ENCODE measurements at places on chromosomes 12 and 14.

GRCh38 chr14:88130057-88130432, 125.1 kb downstream of the GPR65 start:
- no peak for DNase-seq

GRCh38 chr12:47360093-47360480, 280.3 kb upstream of the AMIGO2 start:
- DNase-seq: no peak

- DNase-seq: no peak
Observed at GRCh38 chr12:128662101-128662500, 161.7 kb downstream of the SLC15A4 start.

GRCh38 chr12:131830335-131830913, 2.2 kb downstream of the MMP17 start:
- DNase-seq: peak; percentile 9

DNA sequence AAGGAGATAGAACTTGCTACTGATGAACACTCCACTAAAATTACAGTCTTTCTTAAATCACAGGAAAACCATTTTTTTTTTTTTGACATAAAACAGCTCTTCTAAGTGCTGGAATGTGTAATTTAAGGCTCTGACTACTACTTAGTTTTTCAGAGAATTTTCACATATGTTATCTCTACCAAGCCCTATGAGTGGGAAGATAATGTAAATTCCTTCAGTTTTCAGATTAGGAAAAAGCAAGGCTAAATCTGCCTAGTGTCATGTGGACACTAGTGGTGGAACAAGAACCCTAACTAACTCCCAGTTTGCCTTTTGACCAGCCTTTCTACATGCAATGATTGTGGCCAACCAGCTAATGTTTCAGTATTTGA, 37.3 kb upstream of the CSRP2 start:
- DNase-seq: no peak

- DNase-seq: no peak
Observed at GRCh38 chr14:24680516-24680915, 46.5 kb upstream of the GZMB start.

DNA sequence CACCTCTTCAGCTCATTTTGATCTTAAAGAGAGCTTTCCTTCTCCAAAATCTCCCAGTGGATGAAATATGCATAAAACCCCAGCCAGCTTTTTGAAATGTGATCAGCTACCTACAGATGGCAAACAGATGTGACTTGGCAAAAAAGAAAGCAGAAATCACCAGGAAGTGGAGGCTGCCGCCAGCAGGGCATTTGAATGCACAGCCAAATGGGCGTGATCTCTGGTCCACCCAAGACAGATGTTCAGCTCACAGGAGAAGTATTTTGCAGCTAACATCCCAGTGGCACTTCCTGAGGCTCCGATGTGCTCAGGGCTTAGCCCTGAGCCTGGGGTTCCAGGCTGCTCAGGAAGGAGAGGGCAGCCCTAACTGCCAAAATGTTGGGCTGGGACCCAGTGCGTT, 78.3 kb downstream of the LGMN start:
- peak; percentile 55 for DNase-seq

GRCh38 chr14:45838597-45838996, 585.6 kb upstream of the MIS18BP1 start:
- no peak for DNase-seq

- no peak for DNase-seq
Observed at GRCh38 chr14:44279357-44279756, 227.7 kb downstream of the FSCB start.

- no peak for DNase-seq
Observed at GRCh38 chr12:5861416-5861815, 83.6 kb downstream of the ANO2 start.

GRCh38 chr14:72625689-72626088, 268.2 kb downstream of the DPF3 start:
- no peak for DNase-seq

DNA sequence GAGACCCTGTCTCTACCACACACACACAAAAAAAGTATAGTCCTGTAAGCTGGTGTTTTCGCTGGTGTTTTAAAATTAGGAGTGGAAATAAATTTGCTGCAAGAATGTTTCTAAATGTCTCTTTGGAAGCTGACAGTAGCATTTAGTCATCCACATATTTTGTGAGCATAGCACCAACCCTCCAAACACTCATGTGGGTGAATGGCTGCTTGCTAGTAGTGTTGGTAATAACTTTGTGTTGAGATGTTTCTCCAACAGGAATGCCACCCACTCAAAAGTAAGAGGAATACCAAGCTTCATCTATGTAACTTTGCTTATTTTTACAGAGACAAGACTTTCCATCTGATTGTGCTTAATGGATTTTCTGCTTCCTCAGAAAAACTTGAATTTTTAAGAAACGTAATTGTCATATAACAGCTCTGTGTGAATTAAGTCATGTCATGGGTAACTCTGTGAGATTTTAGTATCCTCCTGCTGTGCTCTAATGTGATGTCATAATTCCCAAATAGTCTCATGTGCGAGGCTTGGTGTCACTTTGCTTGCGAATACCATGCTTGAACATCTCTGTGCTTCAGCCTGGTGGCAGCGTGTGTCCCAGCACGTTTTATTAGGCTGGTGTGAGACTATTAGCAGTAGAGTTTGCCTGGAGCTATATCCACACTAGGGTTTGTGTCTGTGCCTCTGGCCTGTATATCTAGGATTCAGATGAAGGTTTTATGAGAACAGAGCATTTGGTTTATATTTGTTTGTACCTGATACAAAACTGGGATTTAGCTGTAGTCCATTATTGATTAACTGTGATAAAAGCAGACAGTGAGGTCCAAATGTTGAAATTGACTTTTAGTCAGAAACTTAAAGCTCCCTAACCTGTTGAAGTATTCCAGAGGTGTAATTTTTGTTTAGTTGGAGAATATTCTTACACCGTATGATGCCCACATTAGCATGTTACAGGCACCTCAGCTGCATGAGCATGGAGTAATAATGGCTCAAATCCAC, 80.5 kb downstream of the FBXW8 start:
- no peak for DNase-seq

DNA sequence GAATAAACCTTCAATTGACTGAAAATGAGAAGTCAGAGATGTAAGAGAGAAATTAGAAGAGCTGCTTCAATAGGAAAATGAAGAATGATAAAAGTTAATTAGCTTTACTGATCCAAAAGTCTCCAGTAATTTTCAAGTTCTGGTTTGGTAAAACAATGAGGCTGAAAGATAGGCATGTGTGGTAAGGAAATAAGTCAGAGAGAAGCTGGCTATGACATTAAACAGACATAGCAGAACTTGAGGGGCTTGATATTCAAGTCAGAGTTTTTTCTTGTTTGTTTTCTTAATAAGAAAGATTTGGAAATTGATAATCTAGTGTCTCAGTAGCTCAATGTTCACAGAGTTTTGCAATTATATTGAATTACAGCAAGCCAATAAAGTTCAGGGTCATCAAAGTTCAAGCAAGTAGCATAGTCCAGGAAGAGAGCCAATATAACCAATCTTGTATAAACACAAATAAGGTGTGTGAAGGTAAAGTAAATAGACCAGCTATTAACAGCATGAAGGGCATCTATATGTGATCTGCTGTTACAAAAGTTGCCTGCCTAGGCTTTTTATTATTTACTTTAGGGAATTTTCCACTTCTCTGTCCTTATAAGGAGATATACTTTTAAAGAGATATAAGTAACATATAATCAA, 1111.5 kb downstream of the TRHDE start:
- no peak for DNase-seq

- no peak for DNase-seq
Observed at GRCh38 chr14:85334316-85334715, 195.6 kb upstream of the FLRT2 start.

GRCh38 chr12:76025601-76026575, 5.7 kb downstream of the PHLDA1 start:
- DNase-seq: no peak

DNA sequence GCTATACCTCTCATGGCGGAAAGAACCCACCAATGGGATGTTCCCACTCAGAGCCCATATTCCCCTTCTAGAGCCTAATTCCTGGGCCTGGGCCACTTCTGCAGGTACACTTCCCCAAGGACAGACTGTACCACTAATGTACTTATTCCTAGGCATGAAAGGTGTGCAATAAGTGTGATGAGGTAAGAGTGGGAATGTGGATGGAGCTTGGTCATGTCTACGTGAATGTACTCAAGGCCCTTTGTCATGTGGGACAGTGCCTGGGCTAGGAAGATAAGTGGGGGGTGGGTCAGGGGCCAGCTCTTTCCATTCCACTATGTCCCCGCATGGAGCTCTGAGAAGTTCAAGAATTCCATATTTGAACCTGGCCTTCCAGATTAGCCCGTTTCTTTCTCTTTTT, 63.4 kb upstream of the FUT8 start:
- DNase-seq: no peak

DNA sequence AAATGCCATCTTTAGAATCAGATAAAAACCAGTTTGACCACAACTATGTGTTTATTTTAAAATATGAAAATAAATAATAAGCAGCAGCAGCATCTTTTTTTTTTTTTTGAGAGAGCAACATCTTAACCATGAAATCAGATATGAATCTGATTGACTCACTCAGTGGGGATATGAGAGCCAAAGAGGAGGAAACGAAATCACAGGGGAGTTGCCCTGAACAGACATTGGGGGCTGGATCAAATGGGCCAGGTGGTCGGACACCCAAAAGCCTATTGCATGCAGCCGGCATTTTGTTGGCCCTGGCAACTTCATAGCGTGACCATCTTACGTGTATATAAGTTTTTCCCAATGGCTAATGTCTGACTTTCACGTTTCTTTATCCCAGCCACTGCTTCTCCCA, 321.1 kb downstream of the NPAS3 start:
- DNase-seq: no peak

- DNase-seq: no peak
Observed at GRCh38 chr14:32934881-32935633, 3.6 kb upstream of the NPAS3 start.

- no peak for DNase-seq
Observed at GRCh38 chr12:61713121-61713520, 547.1 kb upstream of the USP15 start.

- DNase-seq: no peak
Observed at GRCh38 chr12:53722450-53723041, 4.7 kb downstream of the CALCOCO1 start.

DNA sequence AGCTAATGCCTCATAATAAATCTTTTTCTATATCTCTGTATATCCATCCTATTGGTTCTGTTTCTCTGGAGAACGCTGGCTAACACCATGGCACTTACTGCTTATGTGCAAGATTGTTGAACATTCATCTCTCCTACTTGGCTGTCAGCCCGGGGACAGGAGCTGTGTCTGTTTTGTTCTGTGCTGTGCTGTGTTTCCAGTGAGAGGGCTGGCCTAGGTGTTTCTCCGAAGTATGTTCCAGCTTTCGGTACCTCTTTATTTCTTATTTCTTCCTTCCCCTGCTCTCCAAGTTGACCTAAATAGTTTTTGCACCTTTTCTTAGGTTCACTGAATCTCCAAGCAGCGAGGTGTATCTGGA, 18.8 kb upstream of the NR4A1 start:
- DNase-seq: no peak

- no peak for DNase-seq
Observed at GRCh38 chr12:57549203-57549908, 488 bp upstream of the KIF5A start.

GRCh38 chr14:63431466-63431865, 111.7 kb downstream of the PPP2R5E start:
- no peak for DNase-seq

GRCh38 chr12:123034022-123034541, 53.6 kb downstream of the ARL6IP4 start:
- DNase-seq: peak; percentile 86

GRCh38 chr14:60275932-60276331, 26.9 kb downstream of the PPM1A start:
- DNase-seq: no peak

- DNase-seq: no peak
Observed at GRCh38 chr14:104262515-104263514, 124.4 kb downstream of the KIF26A start.

- DNase-seq: no peak
Observed at GRCh38 chr14:51074701-51075385, 20.1 kb downstream of the TRIM9 start.

DNA sequence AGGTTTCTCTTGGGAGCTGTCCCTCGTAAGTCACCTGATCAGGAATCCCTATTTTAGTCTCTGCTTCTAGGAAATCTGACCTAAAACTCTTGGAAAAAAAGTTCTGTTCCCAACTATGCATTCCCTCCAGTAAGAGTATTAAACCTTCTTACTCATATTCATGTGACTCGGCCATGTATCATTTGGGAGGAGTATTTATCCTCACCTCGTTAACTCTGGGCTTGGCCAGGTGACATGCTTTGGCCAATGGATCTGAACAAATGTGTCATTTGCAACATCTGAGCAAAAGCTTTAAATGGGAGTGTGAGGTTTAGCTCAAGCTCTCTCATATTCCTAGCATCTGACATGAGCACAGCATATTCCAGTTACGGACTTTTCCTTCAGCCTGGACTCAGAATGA, 226.8 kb downstream of the NUAK1 start:
- no peak for DNase-seq

DNA sequence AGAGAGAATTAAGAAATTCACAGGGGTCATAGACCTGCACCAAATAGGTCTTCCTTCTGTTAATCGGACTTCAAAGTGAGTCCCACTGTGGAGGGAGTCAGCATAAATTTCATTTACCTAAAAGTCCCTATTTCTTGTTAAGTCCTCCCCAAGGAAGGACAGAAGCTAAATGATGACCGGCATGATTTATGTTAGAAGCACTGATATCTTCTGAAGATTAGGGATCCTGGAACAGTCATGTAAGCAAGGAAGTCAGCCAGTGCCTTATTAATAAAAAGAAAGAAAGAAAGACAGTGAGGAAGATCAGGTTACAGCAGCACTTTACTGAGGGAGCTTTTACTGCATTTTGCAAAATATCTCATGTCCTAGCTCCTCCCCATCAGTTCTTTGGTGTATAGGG, 287.5 kb downstream of the FOXG1 start:
- DNase-seq: no peak

DNA sequence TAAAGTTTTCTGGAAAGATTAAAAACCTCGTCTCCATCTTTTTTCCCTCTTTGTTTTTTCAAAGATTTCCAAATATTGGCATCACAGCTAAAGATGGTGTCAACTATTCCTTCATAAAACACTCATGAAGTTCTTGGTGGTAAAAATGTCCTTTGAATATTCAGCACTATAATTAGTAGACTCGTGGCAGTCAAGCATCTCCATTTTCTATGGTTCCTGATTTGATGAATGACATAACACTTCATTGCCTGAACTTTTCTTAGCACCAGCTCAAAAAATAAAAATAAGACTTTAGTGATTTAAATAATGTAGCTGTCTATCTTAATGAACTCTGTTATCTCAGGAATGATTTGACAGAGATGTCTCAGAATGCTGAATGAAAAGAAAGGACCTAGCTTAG, 19.7 kb downstream of the UBE2N start:
- DNase-seq: no peak
